ENCODE measurements at places on chromosomes 7 and 10.

DNA sequence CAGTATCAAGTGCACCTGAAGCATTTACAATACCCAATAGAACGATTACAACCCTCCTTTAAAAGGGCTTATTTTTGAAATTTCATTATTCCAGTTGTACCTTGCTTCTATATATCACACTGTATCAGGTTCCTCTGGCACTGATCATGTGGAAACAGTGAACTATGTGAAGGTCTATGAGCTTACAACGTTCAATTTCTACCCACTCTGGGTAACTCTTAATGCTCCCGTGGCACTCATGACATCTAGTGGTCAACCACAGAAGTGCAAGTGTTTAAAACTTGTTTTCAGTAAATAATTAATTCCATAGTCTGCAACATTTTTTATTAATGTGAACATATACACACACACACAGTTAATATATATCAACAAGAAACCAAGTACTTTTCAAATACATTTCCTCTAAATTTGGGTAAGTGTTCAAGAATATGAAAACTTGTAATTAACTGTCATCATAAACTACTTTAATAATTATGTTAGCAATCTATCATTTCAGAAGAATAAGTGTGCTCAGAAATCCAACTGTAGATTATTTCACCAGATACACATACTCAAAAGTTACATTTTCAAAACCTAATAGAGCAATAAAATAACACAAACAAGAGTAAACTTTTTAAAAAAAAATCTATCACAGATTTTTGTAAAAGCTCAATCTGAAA lies 61.0 kb downstream of the MPP7 start:
- DNase-seq: peak; percentile 78

DNA sequence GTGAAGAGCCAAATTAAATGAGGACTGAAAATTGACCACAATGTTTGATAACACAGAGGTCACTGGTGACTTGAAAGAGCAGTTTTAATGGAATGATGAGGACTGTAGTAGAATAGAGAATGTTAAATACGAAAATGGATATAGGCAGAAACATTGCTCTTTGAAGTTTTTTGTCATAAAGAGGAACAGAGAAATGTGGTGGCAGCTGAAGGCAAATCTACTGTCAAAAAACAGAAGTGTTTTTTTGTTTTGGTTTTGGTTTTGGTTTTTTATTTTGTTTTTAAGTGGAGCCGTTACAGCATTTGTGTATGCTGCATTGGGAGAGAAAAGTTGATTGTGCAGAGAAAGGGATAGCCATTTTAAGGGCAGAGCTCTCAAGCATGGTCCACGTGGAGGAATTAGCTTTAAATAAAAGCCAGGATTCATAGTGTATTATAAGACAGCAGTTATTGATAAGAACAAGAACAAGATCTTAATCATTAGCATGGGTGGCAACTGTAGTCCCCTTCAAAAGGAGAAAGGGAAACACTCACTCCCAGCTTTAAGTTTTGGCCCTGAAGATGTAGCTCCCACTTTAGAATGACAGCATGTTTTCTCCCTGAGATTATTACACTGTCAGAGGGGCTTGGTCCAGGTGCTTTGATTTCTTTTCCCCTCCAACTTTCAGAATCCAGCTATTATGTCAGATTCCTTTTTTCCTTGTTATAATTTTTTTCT lies 156.7 kb upstream of the BET1 start:
- DNase-seq: no peak

- no peak for DNase-seq
These were observed 54.4 kb upstream of the IFRD1 start for GRCh38 chr7:112395893-112396292.

- DNase-seq: no peak
These were observed 23.7 kb downstream of the PTEN start for GRCh38 chr10:87887146-87887545.

GRCh38 chr10:124543971-124544370 lies 82.3 kb downstream of the LHPP start:
- DNase-seq: no peak

DNA sequence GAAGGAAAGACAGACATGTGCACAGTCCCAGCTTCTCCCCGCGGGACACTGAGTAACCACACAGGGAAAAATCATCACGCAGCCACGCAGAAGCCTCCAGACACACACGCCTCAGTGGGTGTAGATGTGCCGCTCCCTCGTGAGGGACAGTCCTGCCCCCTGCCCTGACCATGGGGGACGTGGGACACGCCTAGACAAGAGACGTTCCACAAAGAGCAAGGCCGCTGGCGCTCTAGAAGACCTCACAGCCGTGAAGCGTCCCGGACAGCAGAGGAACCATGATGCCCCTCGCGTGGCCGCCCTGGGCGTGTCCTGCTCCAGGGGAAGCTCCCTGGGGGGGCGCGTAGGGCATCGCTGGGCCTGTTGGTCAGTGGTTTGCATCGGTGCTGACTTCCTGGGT lies 210.8 kb downstream of the DNAJB6 start:
- no peak for DNase-seq

- no peak for DNase-seq
These were observed 431.6 kb upstream of the NFE2L3 start for GRCh38 chr7:25720427-25720826.

- peak; percentile 44 for DNase-seq
These were observed 146.3 kb downstream of the TRIL start for GRCh38 chr7:28811701-28812430.

DNA sequence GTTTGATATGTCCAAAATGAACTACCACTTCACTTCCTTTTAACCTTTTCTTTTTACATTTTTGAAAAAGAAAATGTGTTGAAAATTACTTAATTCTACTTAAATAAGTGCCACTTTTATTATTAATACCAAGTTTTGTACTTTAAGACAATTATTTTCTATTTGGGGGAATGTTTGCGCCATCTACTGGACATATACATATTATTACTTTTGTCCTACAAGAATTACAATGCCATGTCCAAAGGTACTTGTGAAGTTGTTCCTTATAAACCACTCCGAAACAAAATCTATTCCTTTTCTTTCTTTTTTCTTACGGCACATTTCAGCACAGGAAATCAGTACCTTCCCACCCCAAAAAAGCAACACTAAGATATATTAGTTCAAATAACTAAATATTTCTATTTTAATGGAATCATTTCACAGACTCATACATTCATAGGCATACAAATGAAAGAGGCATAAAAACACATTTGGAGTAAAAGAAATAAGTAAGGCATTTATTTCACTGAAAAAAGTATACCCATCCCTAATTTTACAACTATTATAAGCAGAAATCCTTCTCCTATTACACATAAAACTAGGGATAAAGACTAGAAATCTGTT lies 169.9 kb downstream of the RNF133 start:
- peak; percentile 73 for DNase-seq

DNA sequence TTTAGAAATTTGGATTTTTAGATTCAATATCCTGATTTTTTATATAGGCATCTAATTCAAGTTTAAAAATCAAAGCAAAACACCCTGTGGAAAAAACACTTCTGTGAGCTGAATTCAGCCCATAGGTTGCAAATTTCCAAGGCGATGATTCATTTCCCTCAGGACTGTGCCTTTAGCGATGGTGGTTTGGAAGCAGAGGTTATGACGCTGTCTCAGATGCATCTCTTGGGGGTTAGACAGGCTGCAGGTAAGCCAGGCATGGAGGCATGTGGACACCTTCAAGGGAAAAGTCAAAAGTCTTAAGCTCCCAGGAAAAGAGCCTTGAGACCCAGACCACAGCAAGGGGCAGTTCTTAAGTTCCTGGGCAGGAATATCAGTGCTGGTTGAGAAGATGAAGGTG lies 9.5 kb upstream of the FRA10AC1 start:
- no peak for DNase-seq

DNA sequence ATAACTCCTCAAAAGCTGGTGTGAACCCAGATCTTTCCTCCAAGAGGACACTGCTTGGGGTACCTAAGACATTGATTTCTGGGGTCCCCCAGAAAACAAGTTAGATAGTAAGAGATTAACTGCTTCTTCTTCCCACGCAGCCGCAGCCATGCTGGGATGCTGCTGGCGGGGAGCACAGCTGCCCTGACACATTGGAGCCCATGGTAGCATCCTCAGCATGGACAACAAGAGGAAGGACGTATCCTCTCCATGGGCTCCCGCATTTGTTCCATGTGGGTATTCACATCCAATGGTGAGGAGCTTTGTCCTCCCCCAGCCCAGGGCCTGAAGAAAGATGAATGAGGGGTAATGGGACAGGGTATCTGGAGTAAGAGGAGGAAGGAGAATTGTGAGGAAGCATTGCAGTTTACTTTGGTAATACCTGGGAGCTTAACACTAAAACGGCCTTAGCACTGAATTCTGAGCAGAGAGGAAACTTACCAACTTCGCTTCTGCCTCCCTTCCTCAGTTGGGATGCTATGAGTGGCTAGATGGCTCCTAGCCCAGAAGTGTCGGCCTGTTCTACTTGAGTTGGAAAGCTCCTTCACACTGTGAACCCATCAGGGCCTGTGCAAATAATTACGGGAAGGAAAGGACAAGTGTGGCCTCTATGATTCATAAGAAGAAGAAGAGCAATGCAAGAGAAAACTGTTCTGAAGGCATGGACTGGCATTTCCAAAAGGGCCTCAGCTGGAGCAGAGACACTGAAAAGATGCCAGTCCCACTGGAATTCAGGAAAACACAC lies 43.9 kb downstream of the C10orf120 start:
- DNase-seq: no peak

DNA sequence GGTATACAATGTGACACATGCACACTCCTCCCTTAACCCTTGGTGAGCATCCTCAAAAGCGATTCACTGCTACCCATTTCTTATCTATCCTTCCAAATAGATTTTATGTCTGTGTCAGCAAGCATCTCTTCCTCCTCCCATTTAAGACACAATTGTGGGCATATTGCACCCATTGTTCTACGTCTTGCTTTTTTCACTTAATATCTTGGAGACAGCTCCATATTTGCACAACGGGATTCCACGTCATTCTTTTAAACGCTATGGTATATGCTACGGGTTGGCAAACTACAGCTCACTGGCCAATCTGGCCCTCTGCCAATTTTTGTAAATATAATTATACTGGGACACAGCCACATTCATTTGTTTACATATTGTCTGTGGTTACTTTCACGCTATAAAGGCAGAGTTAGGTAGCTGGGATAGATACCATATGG lies 88.6 kb downstream of the RNF216 start:
- DNase-seq: peak; percentile 43

DNA sequence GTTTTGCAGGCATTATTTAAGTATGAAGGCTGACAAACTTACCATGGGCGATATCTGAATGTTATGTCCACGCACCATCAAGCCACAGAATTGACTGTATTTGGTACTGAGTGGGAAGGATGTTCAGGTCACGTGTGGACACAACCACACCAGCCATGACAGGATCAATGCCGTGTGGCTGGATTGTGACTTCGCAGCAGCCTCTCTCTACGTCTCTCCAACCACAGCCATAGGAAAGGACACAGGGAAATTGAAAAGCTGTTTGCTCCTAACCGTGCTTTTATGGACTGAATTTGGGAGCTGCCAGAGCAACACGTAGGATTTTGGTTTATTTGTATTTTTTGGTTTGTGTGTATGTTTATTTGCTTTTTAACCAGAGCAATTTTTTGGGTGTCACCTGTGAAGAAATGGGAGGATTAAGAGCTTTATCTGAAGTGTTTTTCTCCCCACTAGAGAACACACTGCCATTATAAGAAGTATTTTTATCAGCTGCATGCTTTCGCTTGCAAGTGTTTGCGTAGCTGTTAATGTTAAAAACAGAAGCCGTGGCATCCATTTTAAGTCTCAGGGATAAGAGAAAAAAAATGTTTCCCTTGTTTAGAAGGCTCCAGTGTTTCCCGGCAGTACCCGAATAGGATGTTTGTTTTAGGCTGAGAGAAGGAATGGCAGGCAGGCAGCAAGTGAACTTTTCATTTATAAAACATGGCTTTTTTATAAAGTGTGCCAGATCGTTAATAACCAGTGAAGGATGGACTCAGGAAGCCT lies 401.1 kb upstream of the NFE2L3 start:
- DNase-seq: no peak

DNA sequence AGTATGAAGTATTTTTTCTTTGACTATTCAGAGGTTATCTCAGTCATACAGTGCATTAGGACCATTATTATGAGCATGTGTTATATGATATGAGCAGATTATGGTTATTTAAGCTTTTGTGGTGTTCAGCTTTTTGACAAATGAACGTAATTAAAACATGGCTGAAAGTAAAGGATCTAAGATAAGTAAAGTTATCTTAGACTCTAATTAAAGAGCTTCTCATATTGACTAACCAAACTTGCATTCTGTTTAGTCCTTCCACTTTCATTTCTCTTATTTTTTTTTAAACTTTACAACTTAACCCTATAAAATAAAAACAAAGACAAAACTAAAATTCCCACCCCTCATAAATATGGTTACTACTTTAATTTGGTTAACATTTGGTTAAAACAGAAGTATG lies 6.9 kb upstream of the GPR85 start:
- DNase-seq: no peak

GRCh38 chr10:122164815-122165483 lies 106.1 kb upstream of the BTBD16 start:
- DNase-seq: peak; percentile 53

DNA sequence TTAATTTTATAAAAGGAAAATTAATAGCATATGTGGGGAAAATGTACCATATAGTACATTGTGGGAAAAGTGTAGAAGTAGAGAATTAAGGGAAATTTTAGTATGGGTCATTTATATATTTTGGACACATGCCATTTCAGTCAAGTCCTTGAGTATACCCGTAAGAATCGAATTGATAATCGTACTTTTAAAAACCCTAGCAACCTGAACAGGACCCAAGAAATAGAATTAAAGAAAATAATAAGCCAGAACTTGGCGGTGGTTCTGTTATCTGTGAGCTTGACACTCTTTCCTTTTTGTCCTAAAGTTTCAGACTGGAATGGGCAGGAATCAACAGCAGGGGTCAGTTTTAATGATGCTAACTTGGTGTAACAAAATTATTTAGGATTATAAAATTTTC lies 221.0 kb downstream of the CDK14 start:
- no peak for DNase-seq

DNA sequence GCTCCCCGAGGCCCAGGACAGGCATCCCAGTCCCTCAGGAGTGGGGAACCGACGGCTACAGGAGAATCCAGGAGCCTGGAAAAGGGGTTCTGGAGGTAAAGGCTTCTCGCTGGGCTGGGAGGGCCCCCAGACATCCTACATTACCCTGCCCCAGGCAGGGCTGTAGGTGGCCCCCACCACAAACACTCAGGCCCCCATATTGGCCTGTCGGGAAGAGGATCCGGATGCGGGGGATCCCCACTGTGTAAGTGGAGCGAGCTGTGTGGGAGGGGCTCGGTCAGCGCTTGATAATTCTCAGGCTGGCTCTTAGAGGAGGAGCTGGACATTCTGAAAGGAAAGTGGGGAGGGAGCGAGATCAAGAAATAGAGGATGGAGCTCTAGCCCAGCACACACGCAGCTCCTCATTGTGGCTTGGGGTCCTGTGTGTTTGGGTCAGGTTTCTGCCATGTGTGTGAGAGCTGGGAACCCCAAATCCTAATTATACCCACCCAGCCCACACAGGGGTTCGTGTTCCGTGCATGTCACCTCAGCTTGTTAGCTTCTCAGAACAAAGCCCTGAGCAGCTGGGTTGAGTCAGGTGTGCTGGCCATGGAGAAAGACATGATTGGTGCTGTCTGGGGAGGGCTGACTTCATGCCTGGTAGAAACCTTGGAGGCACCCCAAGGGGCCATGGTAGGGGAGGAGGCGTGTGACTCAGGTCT lies 49.4 kb downstream of the ZNF467 start:
- no peak for DNase-seq

Data from cerebellar cortex (tissue), 1 donor.